ENCODE measurements at places on chromosomes 1 and 21. TPM values are rescaled to one million over a fixed set of nuclear protein-coding genes. Genes with fewer than 3 reads are reported as not detected.

The CD53 gene
- total RNA-seq = 228 TPM

The FAM76A gene
- 18.0 TPM for total RNA-seq

GRCh38 chr1:68459796-68460195, 10.0 kb upstream of the RPE65 start:
- H3K4me3 ChIP-seq = no peak overlapping the region
- DNase-seq = no peak
- H3K36me3 ChIP-seq = no peaks in the 10 kb centered on the region
- H3K27ac ChIP-seq = no peak overlapping the region
- no peaks in the 10 kb centered on the region for H3K4me1 ChIP-seq

The ZSWIM5 gene
- total RNA-seq = 3.6 TPM

The PRR9 gene
- not detected for total RNA-seq

GRCh38 chr1:209106237-209106741, 477.2 kb upstream of the CAMK1G start:
- H3K27me3 ChIP-seq = no peaks in the 10 kb centered on the region
- no peak for DNase-seq
- no peaks in the 10 kb centered on the region for H3K4me1 ChIP-seq
- H3K27ac ChIP-seq = no peak overlapping the region
- H3K36me3 ChIP-seq = no peaks in the 10 kb centered on the region

- H3K4me3 ChIP-seq = no peak overlapping the region
- H3K27me3 ChIP-seq = no peaks in the 10 kb centered on the region
- H3K27ac ChIP-seq = peak overlapping the region; percentile 49
- H3K36me3 ChIP-seq = no peaks in the 10 kb centered on the region
- peaks cover 14% of the 10 kb centered on the region for H3K4me1 ChIP-seq
- no peak for DNase-seq
Observed at GRCh38 chr1:15346346-15347030, 63.2 kb upstream of the EFHD2 start.

DNA sequence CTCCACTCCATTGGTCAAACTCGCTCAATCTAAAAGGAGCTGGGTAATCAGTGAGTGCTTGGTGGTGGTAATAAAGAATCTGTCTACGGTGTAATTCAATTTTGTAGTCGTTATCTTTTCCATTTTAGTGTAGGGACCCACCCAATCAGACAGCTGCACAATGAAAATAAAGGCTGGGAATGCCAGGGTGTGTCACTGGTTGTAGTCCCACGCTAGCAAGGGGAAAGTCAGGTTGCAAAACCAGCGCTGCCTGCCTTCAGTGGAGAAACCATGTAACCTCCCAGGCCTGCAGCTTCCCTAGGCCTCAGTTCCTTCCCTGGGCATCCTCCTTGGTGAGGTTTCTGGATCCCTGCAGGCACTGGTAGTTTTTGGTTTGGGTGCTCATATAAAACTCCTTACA, 49.4 kb upstream of the PPP2R5A start:
- no peaks in the 10 kb centered on the region for H3K36me3 ChIP-seq
- no peak overlapping the region for H3K4me3 ChIP-seq
- H3K27me3 ChIP-seq = no peaks in the 10 kb centered on the region
- peaks cover 50% of the 10 kb centered on the region for H3K4me1 ChIP-seq
- H3K27ac ChIP-seq = no peak overlapping the region

GRCh38 chr1:43317817-43318471, 17.2 kb downstream of the TIE1 start:
- H3K4me3 ChIP-seq = no peak overlapping the region
- H3K27ac ChIP-seq = no peak overlapping the region
- no peaks in the 10 kb centered on the region for H3K4me1 ChIP-seq
- DNase-seq = no peak

DNA sequence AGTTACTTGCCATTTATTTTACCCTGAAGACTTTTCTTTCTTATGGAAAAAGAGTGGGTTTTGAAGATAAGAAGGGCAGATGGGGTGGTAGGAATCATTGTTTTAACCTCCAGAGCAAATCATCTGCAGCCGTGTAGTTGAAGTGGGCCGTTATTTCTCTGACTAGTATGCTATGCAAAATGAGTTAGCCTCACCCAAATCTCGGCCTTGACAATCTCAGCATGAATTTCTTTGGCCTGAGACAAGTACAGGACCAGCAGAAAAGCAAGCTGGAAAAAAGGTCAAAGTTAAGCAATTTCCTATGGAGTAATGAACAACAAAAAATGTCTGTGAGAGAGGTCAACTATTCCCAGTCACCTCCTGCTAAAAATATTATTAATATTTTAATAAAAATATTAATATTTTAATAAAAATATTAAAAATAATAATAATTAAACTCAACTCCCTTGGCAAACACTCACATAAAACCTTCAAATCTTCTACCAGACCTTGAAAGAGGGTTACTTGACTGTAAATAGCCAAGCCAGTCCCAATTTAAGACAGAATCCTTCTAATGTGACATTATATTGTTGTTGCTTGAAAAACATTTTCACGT, 6.8 kb upstream of the TEKT2 start:
- H3K36me3 ChIP-seq = no peaks in the 10 kb centered on the region
- H3K4me3 ChIP-seq = no peak overlapping the region
- H3K27me3 ChIP-seq = no peaks in the 10 kb centered on the region
- DNase-seq = no peak
- H3K4me1 ChIP-seq = no peaks in the 10 kb centered on the region
- H3K27ac ChIP-seq = no peak overlapping the region

GRCh38 chr1:180528868-180529470, 26.6 kb upstream of the ACBD6 start:
- no peak for DNase-seq
- peak overlapping the region; percentile 78 for H3K27ac ChIP-seq
- H3K4me1 ChIP-seq = peaks cover 47% of the 10 kb centered on the region
- H3K36me3 ChIP-seq = no peaks in the 10 kb centered on the region

- H3K4me3 ChIP-seq = no peak overlapping the region
- H3K27ac ChIP-seq = peak overlapping the region; percentile 46
- peak; percentile 59 for DNase-seq
- no peaks in the 10 kb centered on the region for H3K36me3 ChIP-seq
- no peaks in the 10 kb centered on the region for H3K27me3 ChIP-seq
Observed at GRCh38 chr1:22257290-22258275, 114.7 kb upstream of the WNT4 start.

DNA sequence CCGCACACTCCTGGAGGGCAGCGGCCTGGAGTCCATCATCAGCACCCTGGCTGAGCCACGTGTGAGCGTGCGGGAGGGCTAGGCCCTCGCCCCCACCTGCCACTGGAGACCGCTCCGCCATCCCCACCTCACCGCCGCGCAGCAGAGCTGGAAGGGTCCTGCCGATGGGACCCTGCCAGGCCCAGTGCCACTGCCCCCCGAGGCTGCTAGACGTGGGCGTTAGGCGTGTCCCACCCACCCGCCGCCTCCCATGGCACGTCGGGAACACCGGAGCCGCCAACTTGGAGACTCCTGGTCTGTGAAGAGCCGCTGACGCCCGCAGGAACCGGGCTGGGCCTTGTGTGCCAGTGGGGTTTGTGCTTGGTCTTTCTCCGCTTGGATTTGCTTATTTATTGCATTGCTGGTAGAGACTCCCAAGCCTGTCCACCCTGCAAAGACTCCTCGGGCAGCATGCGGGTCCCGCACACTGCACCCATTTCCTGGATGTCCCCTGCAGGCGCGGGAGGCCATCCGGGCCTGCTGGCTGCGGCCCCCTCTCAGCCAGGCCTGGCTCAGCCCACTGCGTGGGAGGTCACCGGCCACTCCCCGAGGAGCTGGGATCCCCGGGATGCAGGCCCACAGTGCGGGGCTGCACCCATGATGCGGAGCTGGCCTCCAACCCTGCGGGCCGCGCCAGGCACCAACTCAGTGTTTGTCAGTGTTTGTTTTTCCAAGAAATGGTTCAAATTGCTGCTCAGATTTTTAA, 6.0 kb downstream of the LY9 start:
- no peaks in the 10 kb centered on the region for H3K36me3 ChIP-seq
- no peak for DNase-seq
- H3K27me3 ChIP-seq = peaks cover 5% of the 10 kb centered on the region
- no peak overlapping the region for H3K27ac ChIP-seq
- H3K4me3 ChIP-seq = no peak overlapping the region

The NLRP3 gene
- 3.5 TPM for total RNA-seq

DNA sequence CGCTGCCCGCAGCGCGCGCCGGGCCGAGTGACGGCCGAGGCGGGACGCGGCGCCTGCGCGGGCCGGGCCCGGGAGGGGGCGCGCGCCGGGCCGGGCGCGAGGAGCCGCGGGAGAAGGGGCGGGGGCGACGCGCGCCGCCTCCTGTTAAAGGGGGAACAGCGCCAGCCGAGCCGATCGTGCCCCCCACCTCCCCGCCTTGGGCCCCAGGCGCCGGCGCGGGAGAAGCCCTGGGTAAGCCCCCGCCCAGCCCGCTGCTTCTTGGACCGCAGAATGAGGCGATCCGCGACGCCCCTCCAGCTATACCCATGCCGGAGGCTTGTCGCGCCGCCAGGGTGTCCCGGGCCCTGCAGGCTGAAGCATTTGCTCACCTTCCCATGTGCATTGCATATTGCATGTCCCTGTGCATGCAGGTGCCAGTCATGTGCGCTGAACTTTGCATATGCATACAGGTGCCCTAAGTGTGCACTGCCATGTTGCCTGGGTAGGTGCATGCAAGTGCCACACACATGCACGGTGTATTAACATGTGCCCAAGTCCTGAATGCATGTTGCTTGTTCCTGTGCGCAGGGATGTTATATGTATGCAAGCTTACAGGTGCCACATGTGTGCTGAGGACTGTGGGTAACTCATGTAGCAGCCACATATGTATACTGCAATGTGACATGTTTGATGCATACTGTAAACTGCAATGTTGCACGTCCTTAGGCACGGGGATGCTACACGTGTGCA, at the start of gene ADGRB2:
Gene ADGRB2 (minus strand): TSS at position 29 of the 729 bp plus-strand sequence. CDS start 7,119 bp downstream, outside the sequence.
- H3K27ac ChIP-seq = no peak within 1 kb of the TSS
- DNase-seq = no peak
- H3K27me3 ChIP-seq = peaks cover 58% of the 10 kb centered on the region
- no peaks in the 10 kb centered on the region for H3K36me3 ChIP-seq
- H3K4me3 ChIP-seq = peak within 1 kb of the TSS; percentile 50

The RBP7 gene
- total RNA-seq = 8.5 TPM

The CXADR gene
- total RNA-seq = 26.6 TPM

The AUNIP gene
- total RNA-seq = not detected

The SV2A gene
- 0.86 TPM for total RNA-seq

DNA sequence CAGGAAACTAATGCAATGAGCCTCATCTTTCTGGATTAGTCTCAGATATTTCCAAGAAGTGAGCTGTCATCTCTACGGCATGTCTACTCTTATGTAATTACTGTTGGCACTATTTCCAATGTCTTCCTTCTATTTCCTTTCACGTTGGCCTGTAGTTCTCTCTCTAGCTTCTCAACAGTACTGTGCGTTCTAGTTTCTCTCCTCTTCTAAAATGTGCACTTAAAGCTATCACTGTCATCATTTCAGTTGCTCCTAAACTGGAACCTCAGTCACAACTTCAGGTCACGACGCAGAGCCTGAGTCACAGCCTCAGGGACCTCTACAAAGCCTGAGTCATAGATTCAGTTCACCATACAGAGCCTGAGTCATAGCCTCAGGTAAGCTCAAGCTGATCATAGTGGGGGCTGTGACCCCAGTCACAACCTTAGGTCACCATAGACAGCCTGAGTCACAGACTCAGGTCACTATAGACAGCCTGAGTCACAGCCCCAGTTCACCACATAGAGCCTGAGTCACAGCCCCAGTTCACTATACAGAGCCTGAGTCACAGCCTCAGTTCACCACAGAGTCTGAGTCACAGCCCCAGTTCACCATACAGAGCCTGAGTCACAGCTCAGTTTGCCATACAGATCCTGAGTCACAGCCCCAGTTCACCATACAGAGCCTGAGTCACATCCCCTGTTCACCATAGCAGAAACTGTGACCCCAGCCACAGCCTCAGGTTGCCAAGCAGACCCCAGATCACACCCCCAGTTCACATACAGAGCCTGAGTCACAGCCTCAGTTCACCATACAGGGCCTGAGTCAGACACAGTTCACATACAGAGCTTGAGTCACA, 13.0 kb downstream of the WNT9A start:
- H3K4me1 ChIP-seq = no peaks in the 10 kb centered on the region
- H3K36me3 ChIP-seq = no peaks in the 10 kb centered on the region
- no peak for DNase-seq
- H3K4me3 ChIP-seq = no peak overlapping the region
- peak overlapping the region; percentile 18 for H3K27ac ChIP-seq

DNA sequence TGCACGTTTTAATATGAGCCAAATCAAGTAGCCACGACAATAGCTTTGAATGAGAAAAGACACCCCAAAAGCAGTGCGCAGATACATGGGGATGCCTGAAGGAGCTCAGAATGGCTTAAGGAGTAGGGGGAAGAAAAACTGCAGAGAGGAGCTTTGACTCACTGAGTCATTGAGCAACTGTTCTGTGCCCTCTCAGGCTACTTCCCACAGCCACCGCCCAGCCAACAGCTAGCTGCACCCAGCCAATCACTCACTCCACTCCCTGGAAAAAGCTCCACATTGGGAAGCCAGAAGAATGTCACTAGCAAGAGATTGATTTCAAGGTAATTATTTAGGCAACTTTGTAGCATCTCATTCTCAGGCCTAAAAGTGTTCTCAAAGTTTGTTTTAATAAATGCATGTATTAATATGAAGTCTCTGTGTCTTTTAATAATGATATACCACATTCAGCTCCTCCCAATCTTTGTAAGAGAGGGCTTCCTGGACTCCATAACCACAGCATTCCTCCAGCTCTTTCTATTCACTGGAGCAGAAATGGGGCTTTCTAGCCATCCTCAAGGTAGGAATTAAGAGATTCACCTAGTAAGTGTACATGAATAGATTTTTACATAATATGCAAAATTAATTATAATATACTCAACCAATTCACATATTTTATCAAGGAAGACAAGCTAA, 16.8 kb downstream of the DUSP10 start:
- H3K27me3 ChIP-seq = no peaks in the 10 kb centered on the region
- no peaks in the 10 kb centered on the region for H3K36me3 ChIP-seq
- peaks cover 30% of the 10 kb centered on the region for H3K4me1 ChIP-seq
- no peak overlapping the region for H3K4me3 ChIP-seq
- no peak overlapping the region for H3K27ac ChIP-seq

DNA sequence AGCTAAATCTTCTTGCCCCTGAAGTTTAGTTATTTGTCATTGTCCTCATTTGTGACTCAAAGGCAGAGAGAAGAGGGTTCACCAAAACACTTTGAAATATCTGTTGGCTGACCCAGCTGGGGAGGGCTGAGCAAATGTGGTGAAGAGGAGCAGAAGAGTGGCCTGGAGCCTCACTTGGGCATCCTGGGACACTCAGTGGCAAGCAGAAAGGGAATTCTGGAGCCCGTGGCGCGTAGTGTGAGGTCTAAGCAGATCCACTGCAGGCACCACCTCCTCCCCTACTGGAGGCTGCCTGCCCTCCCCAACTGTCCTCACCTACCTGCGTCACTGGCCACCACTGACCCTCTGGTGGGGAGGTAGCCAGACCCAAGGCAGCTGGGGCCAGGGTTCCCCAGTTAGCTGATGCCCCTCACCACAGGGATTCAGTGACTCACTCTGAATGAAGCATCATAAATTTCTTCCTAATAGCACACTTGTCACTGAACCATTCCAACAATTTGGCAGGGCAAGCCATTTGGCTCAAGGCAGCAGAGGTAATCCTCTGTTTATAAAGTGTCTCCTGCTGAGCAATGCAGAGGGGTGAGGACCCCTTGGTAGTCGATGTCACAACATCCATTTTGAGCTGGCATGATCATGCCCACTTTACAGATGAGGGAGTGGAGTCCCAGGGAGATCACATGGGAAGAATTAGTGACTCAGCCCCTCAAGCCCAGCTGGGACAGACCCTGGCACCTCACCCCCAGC, 80.3 kb downstream of the NENF start:
- peaks cover 18% of the 10 kb centered on the region for H3K4me1 ChIP-seq
- H3K27ac ChIP-seq = no peak overlapping the region
- peaks cover 40% of the 10 kb centered on the region for H3K27me3 ChIP-seq
- H3K4me3 ChIP-seq = no peak overlapping the region
- DNase-seq = no peak

GRCh38 chr1:67889953-67890567, 56.8 kb upstream of the GNG12 start:
- no peak overlapping the region for H3K27ac ChIP-seq
- H3K36me3 ChIP-seq = no peaks in the 10 kb centered on the region
- H3K4me3 ChIP-seq = no peak overlapping the region
- no peaks in the 10 kb centered on the region for H3K4me1 ChIP-seq
